NCI-H226 (cell line): ENCODE measurements at places on chromosomes 13 and 19.
A peak's percentile ranks its signal among the peaks of the same experiment; 100 is the strongest.

GRCh38 chr13:27404680-27405079 is 19.7 kb upstream of the GTF3A start:
- DNase-seq = no peak

GRCh38 chr19:10428996-10429381 is 8.7 kb downstream of the PDE4A start:
- no peak for DNase-seq

DNA sequence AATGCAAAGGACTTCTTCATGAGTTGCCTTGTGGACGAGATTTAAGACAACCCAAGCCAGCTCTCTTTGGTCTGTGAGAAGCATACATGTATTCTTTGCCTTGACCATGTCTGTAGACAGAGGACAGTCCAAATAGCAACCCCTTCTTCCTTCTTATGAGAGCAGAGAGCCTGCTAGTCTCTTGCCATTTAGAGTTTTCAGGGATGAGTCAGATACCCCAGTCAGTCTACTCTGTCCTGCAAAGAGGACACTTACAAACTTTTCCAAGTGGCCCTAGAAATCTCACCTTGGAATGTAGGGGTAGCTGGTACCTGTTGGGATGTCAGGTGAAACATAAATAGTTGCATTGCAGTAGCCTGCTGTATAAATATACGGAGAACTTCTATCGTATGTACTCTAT is 36.7 kb downstream of the DNAJC3 start:
- DNase-seq = no peak

GRCh38 chr19:4313847-4314490 is 9.6 kb downstream of the FSD1 start:
- no peak for DNase-seq

- peak; percentile 87 for DNase-seq
Measured at GRCh38 chr13:31045286-31046081, 113.0 kb downstream of the TEX26 start.

- DNase-seq = no peak
Measured at GRCh38 chr19:50447053-50447452, 14.4 kb downstream of the MYBPC2 start.

DNA sequence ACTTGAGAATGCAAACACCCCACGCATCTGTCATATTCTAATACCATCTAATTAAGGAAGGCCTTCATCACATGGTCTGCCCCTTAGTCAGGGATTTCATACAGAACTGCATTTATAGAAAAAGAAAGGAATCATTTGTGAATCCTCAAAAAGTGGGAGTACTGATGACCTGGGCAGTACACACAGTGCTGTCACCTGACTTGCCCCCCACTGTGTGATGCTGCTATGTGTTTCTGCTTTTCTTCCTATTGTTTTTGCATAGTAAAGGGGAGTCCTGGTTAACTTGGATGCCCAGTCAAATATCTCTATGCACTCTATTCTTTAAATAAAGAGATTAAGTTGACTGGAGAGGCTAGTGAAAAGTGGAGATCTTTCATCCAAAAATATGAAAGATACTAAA is 1921.2 kb upstream of the PRR20A start:
- DNase-seq = no peak

GRCh38 chr19:44050740-44051649 is 841 bp upstream of the ZNF223 start:
- DNase-seq = no peak

- no peak for DNase-seq
Measured at GRCh38 chr19:14748601-14749000, 29.8 kb downstream of the ADGRE2 start.

DNA sequence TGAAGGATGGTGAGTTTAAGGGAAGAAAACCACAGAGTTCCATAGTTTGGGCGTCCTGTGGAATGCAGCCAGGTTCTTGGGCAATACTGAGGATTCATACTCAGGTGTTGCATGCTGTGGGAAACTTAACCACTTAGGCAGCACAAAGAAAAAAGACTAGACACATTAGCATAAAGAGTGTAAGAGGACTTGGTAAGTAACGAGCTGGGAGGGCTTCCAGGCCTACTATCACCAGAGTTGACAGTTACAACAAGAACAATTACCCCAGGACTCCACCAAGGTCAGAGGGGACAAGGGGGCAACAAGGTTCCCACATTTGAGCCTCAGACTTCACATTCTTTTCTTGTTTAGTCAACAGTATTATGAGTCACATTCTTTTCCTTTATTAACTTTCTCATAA is 33.2 kb downstream of the KCTD12 start:
- DNase-seq = peak; percentile 82

DNA sequence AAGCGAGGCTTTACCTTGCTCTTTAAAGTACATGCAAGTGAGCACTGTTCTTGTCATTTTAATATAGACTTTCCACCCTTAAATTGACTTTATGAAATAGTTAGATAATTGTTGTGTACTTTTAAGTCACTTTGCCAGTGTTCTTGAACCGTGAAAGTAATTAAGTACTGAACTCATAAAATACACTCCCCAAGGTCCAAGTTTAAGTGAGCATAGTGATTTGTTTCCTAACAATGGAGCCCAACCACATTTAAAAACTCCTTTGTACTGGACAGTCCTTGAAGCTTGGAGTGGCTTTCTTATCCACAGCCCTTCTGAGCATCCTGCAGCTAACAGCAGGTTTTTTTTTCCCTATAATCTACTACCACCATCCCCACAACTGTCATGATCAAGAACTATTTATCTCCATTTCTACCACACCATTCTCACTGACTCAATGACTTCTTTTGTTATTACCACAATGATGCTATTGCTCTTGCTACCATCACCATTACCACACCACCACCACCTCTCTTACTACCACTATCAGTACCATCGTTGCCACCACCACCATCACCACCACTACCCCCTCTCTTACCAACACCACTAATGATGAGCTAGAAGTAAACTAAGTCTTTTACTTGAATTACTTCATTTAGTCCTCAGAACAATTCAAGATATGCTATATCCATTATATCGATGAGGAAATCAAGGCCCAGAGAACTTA is 452.6 kb downstream of the DIAPH3 start:
- DNase-seq = no peak

GRCh38 chr13:67075239-67075638 is 154.9 kb downstream of the PCDH9 start:
- no peak for DNase-seq

GRCh38 chr13:27788271-27788670 is 4.0 kb upstream of the GSX1 start:
- DNase-seq = no peak

DNA sequence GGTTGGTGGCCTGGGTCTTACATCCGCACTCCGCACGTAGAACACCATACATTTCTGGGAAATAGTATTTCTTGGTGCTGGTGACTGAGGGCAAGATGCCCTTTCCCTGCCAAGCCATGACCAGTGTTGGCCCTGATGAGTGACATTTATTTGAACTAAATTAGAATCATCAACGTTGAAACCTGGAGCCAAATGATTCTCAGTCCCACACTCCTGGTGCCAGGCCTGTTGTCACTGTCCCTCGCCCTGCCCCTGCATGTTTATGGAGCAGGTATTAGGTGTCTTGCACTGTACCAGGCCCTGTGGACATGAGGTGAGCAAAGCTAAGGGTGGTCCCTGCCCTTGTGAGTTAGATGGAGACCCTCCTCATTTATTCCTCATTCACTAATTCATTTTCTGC is 5.8 kb downstream of the CHST8 start:
- DNase-seq = no peak

- DNase-seq = no peak
Measured at GRCh38 chr19:21134934-21135366, 6.9 kb upstream of the ZNF431 start.

GRCh38 chr13:50153401-50153800 is 138.2 kb downstream of the KCNRG start:
- no peak for DNase-seq

- no peak for DNase-seq
Measured at GRCh38 chr13:39185326-39185725, 147.1 kb downstream of the NHLRC3 start.

DNA sequence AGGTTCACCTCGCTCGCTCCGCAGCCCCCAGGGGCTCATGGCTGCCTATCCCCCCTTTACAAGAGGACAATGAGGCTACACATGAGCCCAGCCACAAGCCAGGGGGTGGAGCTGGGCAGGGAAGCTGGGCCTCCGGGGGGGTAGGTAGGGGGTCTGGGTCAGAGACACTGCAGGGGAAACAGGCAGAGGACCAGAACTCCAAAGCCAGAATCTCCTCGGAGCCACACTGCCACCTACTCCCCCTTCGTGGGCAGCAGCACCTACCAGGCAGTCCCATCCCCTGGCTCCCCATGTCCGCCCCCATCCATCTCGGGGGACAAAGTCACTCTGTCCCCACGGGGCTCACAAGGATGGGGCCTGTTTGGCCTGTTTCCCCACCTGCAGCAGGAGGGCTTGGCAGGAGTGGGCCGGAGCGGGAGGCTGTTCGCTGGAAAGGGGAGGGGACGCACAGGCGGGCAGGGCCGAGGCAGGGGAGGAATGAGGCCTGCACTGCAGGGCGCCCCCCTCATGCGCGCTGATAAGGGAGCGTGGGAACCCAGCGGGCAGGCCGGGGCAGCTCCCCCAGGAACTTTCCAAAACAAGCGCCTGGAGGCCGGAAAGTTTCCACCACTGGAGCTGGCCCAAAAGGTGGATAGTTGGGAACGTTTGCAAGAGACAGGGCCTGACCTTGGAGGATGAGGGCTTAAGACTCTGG is 545 bp upstream of the ISYNA1 start:
- DNase-seq = peak; percentile 97

DNA sequence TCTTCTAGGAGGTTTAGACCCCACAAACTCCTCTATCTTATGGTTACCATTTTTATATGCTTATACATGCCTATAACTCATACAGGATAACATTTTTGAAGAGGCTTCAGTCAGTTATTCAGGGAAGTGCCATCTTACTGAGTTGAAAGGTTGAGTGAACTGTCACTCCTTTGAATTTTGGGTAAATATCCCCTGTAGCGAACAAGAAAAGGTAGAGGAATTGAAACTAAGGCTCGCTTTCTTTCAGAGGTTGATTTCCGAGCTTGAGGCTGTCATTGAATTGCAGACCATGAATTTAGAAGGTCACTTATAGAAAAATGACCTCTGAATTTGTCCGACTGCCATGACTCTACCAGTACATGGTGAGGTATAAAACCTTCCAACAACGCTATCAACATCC is 35.1 kb downstream of the MICU2 start:
- no peak for DNase-seq

DNA sequence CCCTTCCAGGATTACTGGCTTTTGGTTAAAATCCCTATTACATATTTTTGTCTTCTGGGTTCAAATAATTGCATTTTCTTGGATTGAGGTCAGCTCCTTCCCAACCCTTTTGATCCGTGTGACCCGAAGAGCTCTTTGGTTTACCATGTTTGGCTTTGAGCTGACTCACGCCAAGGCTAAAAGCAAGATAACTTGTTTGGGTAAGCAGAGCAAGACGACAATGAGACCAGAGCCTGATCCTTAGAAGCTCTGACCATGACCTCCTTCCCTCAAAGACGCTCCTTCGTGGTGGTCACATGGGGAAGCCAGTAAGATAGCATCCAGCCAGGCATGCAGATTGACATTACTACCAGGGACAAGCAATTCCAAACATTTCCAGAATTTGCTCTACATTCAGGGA is 153.8 kb downstream of the DCT start:
- no peak for DNase-seq

DNA sequence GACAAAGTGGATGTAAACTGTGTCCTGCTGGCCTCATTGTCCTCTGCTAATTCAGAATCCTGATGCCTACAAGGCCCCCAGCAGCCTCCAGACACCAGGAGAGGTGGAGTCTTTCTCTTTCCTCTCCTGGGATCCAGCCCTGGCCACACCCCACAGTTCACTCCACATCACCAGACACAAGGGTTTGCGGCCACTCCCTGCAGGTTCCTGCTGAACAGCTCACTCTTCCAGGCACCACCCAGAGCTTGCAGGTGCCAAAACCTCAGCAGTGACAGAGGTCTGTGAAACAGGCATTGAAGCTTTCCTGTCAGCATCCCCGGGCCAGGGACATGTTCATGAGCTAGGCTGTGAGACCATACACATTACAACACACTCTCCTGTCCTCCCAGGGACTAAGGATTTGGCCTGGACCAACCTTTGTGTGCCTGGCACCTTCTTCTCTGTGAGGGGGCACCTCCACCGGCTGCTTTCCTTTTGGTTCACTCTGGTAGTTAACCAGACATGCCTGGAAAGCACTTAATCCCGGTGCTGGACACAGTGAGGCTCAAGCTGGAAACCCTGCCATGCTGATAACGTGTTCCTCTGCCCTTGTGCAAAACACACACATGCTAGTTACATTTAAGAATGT is 11.1 kb upstream of the ATP12A start:
- DNase-seq = peak; percentile 78

DNA sequence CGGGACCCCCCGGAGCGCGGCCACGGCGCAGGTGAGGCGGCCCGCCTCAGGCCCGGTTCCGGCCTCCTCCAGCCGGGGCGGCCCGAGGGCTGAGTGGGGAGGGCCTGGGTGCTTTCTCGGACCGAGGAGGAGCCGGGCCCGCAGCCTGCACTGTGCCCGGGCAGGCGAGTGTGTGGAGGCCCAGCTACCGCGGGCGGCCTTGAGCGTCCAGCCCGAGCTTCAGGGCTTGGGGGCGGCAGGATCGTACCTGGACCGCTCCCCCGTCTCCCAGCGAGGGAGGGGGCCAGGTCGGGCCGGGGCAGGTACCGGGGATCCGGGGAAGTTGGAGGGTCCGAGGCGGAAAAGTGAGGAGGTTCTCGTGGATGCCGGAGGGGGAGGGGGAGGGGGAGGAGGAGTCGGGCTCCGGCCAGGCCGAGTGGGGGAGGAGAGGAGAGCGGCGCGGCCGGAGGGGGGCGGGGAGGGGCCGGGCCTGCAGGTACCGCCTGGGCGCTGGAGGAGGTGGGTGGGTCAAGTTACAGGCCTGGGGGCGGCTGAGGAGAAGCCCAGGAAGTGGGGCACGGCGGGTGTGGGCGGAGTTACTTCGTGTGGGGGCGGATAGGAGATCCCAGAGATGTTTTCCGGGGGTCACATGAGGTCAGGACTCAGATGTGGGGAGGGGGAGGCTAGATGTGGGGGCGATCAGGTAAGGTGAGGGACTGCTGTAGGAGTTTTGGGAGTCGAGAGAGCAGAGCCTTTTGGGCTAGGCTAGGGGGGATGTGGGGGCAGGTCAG is 545 bp downstream of the NACC1 start:
- DNase-seq = peak; percentile 67

GRCh38 chr19:42514449-42514848 is 13.8 kb downstream of the CEACAM1 start:
- no peak for DNase-seq

DNA sequence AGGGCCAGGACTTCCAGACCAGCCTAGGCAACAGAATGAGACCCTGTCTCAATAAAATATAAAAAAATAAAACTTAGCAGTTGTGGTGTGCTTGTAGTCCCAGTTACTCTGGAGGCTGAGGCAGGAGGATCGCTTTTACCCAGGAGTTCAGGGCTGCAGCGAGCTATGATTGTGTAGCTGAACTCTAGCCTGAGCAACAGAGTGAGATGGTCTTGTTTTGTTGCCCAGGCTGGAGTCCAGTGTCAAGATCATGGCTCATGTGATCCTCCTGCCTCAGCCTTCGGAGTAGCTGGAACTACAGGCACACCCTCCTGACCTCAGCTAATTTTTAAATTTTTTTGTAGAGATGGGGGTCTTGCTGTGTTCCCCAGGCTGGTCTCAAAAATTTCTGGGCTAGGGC is 4.3 kb upstream of the JUNB start:
- DNase-seq = no peak
